Mammary epithelial cell (primary cell): ENCODE measurements at places on chromosomes 3 and 15.
A peak's percentile ranks its signal among the peaks of the same experiment; 100 is the strongest.

- no peak for DNase-seq
Observed at GRCh38 chr3:135240426-135240825, 445.4 kb downstream of the EPHB1 start.

GRCh38 chr15:58387130-58387529, 44.7 kb upstream of the LIPC start:
- DNase-seq: peak; percentile 50

DNA sequence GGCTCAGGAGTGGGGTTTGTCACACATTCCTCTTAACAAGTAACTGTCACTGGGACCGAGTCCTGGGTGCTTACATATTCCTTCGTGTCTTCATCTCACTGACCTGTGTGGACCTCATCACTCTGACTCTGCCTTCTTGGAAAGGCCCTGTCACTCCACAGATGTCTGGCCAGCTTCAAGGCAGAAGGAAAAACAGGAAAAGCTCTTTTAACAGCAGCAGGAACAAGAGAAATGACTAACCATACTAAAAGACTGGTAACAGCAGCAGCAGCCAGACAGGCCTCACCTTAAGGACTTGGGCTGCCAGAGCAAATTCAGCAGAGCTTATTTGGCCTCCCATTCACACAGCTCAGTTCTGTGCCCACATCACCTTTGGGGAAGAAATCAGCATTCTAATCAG, 68.1 kb downstream of the USF3 start:
- DNase-seq: no peak

DNA sequence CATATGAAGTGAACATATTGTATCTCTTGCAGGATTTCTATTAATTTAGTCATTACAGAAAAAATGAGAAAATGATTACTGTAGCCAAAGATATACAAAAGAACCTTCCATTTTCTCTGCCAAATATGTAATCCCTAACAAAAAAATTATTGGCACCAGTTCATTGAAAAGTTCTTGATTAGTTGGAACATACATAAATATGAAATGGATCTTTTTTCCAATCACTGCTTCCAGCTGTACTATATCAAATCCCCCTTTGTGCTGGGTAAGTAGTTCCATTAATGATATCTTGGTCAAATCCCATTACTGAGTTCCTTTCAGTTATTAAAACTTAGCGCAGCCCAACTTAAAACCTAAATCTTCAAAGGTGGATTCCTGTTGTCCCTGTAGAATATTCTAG, 263.8 kb downstream of the SLC9A9 start:
- DNase-seq: no peak

DNA sequence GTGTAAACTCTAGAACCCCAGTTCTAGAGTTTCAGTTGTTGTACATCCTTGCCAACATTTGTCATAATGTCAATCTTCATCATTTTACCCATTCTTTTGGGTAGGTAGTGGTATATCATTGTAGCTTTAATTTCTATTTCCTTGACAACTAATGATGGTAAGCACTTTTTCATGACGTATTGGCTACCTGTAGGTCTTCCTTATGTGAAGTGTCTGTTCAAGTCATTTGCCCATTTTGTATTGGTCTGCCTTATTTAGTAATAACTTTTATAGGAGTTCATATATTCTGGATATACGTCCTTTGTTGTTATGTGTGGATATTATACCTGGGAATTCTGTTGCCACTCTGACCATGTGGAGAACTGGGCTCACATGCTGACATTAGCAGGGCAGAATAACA, 73.8 kb upstream of the ACTC1 start:
- no peak for DNase-seq

- no peak for DNase-seq
Observed at GRCh38 chr15:57592836-57593420, 1.2 kb downstream of the MYZAP start.

GRCh38 chr15:70830615-70831014, 23.3 kb downstream of the LARP6 start:
- DNase-seq: no peak

DNA sequence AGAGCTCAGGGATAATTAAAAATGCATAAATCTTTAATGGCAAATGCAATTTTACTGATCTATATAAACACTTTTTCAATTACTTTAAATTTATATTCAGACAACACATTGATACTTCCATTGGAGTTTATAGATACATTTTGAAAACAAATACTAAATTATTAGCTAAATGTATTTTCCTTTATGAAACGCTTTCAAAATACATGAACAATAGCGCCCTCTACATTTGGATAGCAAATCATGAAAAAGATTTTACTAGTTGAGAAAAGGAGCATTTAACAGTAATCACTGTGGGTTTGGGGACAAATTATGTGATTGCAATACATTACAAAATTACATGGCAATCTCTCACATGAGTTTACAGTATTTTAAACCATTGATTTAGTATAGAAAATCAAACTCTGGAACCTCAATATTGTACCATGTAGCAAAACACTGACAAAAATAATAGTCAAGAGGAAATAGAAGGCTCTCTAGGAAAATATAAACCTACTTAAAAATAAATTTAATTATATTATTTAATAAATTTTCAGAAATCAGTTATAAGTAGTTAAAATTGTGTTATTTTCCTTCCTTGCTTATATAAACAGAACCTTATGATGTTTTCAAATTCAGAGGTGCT, 207.9 kb downstream of the ZIC1 start:
- no peak for DNase-seq

- DNase-seq: peak; percentile 14
Observed at GRCh38 chr3:79516795-79517194, 251.0 kb downstream of the ROBO1 start.

- no peak for DNase-seq
Observed at GRCh38 chr3:155748611-155749365, 3.9 kb upstream of the PLCH1 start.

DNA sequence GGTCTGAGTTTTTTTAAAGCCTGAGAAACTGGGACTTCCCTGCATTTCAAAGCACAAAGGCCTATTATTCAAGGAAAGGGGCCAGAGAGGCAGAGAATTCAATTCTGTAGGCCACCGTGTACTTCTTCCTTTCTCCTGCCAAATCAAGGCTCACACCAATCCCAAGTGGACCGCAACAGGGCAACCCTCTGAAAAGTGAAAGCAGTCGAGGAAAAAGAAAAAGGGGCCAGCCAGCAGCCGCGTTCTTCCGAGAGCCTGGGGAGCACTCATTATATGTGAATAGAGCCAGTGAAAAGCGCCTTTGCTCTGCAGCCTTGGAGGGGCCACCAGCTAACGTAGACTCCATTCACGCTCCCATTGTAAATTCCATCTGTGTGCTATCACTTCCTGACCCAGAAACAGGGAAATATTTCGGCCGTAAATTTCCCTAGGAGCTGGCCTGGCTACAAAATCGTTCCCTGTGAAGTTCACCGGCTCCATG, 45.9 kb upstream of the THUMPD3 start:
- peak; percentile 51 for DNase-seq

GRCh38 chr3:12458901-12459300, 25.4 kb upstream of the TSEN2 start:
- no peak for DNase-seq

- no peak for DNase-seq
Observed at GRCh38 chr3:149280671-149281349, 52.6 kb downstream of the TM4SF18 start.

DNA sequence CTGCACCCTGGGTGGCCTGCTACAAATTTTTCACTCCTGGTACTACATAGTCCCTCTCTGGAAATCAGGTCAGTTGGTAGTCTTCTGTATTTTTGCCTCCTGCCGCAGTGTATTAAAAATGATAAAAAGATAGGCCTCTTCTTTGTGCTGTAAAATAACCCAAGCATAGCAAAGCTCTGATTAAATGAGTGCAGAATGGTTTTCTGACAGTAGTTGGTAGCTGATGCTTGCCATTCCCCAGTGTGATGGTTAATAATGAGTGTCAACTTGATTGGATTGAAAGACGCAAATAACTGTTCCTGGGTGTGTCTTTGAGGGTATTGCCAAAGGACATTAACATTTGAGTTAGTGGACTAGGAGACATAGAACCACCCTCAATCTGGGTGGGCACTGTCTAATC, 264.4 kb upstream of the ZNF717 start:
- no peak for DNase-seq

GRCh38 chr3:109478614-109479013, 141.3 kb upstream of the DPPA4 start:
- DNase-seq: no peak

- DNase-seq: no peak
Observed at GRCh38 chr3:138025553-138025952, 15.6 kb downstream of the CLDN18 start.

GRCh38 chr15:69060041-69060481, 45.6 kb downstream of the NOX5 start:
- DNase-seq: no peak

DNA sequence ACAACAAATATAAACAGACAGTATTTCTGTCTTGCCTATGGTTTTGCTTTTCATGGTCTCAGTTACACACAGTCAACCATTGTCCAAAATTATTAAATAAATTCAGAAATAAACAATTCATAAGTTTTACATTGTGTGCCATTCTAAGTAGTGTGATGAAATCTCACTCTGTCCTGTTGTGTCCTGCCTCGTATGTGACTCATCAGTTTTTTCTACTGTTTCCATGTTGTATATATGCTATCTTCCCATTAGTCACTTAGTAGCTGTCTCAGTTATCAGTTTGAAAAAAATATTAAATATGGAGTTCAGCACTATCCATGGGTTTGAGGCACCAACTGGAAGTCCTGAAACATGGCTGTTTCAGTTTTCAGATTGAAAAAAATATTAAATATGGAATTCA, 282.4 kb upstream of the GRM7 start:
- peak; percentile 6 for DNase-seq
